ENCODE measurements at places on chromosomes 5 and 9.
A peak's percentile ranks its signal among the peaks of the same experiment; 100 is the strongest.

- peak; percentile 74 for DNase-seq
These were observed at the start of gene ABLIM3 for GRCh38 chr5:149141224-149141956. Gene ABLIM3, plus strand, starts transcription at chr5:149141493. Its CDS starts 603 bp downstream, at chr5:149142096.

DNA sequence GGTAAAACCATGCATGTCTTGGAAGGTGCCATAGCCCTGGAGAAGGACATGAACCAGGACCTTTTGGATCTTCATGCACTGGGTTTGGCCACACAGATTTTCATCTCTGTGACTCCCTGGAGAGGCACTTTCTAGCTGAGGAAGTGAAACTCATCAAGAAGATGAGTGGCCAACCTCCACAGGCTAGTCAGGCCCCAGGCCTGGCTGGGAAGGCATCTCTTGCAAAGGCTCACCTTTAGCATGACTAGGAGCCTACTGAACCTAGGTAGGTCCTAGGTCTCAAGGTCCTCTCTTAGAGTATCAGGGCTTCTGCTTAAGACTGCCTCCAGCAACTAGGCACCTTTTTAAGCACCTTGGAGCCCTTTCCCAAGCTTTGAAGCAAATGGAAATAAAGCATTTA, 1448.7 kb upstream of the ACO1 start:
- DNase-seq, result no peak

DNA sequence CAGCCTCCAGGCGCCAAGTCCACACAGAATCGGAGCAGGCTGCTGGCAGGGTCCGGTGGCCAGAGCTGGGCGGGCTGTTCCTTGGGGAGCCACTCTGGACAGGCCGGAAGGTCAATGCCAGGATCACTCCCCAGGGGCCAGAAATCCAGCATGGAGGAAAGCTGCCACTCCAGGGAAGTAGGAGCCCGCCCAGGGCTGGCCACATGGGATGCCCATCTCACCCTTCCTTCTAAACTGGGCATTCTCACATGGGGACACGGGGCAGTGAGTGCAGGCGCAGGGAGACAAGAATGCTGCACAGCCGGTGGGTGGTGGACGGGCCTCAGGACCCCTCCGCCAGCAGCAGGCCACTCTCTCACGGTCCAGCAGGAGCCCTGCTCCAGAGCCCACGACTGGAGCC, 58.2 kb downstream of the ADAMTS2 start:
- no peak for DNase-seq

- DNase-seq, result no peak
These were observed 91.7 kb upstream of the RAPGEF1 start for GRCh38 chr9:131831380-131832165.

DNA sequence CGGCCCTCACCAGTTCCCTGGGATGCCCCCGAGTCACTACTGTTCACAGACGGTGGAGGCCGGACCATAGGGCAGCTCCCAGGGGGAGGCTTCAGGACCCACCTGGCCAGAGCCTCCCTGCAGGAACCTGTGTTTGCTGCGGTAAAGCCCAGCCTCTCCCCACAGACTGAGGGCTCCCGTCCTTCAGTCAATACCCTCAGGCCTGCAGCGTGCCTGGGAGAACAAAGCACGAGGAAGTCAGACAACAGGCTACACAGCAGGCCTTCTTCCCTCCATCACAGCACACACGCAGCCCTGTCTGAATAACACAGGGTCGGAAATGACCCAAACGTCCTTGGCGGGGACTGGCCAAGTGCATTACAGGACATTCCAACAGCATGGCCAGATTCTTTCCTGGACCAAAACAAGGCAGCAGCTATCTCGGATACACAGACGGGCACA, 34.4 kb downstream of the COL23A1 start:
- DNase-seq, result no peak

DNA sequence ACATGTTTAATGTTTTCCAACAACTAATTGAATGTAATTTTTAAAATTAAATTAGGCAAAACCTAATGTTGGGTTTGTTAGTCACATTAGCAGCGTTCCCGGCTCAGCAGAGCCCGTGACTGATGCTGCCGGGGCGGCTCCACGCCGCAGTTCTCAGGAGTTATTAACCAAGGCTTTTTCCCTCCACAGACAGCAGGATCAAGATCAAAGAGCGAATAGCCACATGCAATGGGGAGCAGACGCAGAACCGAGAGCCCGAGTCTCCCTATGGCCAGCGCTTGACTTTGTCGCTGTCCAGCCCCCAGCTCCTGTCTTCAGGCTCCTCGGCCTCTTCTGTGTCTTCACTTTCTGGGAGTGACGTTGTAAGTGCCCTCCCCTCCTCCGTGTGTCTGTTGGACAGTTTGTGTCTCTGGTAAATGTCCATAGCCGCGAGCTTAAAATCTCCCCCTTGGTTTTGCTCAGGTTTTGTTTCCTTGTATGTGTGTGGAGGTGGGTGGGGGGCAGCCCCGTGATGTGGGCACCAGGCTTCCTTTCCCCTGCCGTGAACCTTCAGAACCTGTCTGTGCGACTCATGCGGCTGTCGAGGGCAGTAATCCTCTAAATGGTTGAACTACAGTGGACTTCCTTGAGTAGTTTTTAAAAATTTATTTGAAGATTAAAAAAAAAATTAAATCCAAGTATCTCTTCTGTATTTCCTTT, 37.1 kb downstream of the TENT4A start:
- no peak for DNase-seq

- no peak for DNase-seq
These were observed 2015.4 kb upstream of the WWC1 start for GRCh38 chr5:166276006-166276405.

DNA sequence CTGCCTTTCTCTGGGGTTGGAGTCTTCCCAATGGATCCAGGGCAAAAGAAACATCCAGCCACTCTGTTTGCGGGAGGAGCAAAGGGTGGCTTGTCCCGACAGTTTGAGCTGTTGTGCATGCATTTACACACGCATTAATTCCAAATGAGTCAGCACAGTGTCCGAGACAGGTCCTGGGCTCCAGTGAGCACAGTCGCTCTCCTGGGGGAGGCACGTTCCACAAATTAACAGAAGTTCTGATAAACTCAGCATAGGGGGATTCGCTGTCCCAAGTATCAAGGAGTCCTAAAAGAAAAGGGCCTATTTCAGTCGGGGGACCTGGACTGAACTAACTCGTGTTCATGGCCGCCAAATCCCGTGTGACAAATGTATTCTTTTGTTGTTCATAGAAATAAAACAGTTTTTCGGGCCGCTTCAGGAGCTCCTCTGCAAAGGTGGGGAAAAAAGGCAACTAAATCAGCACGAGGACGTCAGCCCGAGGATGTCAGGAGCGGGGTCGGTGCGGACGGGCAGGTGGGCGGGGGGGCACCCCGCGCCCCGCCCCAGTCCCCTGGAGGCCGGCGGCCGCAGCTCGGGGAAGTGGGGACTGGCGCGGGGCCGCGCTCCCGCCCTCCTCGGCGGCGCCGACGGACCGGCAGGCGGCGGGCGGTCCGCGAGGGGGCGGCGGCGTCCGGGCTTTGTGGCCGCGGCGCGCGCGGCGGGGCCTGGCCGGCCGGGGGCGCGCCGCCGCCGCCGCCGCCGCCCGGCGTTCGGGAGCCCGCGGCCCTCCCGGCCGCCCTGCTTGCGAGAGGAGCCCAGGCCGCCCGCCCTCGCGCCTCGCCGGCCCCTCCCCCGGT, at the start of gene MSANTD3:
Gene MSANTD3 (plus strand): TSS at position 614 of the 836 bp plus-strand sequence. CDS start 14,796 bp downstream, outside the sequence.
- DNase-seq, result peak; percentile 79

- DNase-seq, result no peak
These were observed 7.0 kb downstream of the HEMGN start for GRCh38 chr9:97930972-97931371.

DNA sequence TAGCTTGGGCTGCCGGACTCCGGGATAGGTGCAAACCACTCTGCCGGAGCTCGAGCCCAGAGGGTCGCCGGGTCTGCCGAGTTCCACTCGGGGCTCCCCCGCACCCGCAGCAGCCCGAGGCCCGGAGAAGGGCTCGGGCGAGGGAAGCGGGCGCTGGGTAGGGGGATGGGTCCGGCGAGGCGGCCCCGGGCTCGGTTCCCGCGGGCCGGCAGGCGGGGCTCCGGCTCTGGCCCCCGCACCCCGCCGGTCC, 507 bp downstream of the RICTOR start:
- DNase-seq, result no peak

GRCh38 chr9:125325826-125326225, 64.2 kb downstream of the GAPVD1 start:
- DNase-seq, result no peak

DNA sequence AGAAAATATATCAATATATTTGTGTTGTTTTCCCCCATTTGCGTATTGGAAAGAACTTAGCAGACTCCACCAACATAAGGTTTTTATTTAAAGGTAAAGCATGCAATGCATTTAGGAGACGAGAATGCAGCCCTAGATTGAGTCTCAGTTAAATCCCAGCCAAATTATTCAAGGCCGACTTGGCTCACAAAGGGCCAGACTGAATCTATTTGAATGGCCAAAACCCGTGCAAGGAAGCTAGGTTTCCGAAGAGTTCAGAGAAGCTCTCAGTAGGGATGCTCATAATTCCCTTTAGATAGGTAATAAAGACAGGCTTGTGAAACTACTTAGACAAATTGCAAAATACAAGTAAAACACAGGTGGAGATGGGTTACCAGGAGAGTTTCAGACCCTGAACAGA, 520.3 kb downstream of the CDH9 start:
- DNase-seq, result no peak

DNA sequence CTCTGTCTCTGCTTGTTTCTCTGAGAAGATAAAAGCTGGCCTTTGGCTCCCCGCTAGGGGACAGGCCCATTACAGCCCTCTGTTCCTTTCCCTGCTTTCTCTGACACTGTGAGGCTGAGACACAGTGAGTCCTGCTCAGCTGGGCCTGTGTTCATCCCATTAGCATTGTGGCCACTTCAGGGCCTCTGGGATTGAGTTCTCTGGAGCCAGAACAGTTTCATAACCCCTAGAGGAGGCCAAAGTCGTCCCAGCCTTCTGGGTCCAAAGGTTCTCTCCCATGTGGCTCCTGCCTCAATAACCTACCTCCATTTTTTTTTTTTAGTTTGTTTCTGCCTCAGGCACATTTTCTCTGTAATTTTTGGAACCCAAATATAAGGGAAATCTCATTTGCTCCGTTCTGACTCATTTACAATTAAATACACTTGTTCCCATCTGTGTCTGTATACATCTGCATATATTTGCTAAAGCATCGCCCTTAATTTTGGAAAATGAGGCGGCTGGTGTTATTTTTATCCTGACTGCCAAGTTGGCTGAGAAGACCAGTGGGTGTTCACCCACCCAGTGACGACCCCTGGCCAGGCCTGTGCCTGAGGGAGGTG, 27.3 kb upstream of the CTNNA1 start:
- DNase-seq, result no peak

- peak; percentile 78 for DNase-seq
These were observed 142.6 kb downstream of the PBX3 start for GRCh38 chr9:125889476-125890419.

GRCh38 chr9:128091144-128091543, 23.1 kb downstream of the SLC25A25 start:
- peak; percentile 95 for DNase-seq
